ENCODE measurements at places on chromosomes 7 and 10.

- no peak for DNase-seq
These were observed 12.1 kb downstream of the GALNTL5 start for GRCh38 chr7:151968357-151968756.

DNA sequence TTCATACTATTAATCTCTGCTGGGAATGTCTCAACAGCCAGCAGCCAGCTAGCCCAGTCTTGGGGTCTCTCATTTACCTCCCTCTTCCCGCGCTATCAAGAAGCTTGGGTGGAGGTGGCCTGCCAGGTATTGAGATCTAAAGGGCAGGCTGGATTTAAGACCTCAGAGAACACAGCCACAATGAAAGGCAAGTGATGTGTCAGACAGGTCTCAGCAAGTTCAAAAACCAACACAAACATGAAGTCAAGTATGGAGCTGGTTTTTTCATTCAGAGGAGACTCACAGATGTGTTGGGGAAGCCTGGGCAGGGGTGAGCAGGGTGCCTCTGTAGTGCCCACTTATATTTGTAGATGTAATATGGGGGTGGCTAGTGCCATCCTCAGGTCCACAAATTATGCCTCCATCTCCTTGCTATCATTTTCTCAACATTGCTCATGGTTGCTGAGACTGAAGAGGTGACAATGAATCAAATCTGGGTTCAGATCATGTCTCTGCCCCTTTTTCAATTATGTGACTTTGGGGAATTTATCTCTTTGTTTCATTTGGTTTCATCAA, 27.7 kb upstream of the CROT start:
- DNase-seq: no peak

GRCh38 chr10:44384601-44385025, 284 bp downstream of the CXCL12 start:
- no peak for DNase-seq

DNA sequence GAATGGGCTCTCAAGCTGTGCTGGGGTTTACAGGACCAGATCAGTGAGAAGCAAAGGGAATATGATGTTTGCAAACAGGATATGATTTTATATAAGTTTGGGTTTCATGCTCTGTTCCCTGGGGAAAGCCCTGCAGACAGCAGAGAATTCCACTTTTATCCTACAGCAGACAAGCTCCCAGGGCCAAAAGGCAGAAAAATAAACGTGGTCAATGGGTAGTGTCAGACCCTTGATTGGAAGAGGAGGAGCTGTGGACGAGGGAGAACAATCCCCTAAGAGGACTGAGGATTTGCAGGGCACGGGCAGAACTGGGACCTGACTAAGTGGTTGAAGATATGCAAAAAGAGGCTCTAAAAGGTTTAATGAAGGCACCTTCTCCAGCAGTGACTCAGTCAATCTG, 275.3 kb downstream of the HDAC9 start:
- DNase-seq: no peak

- DNase-seq: no peak
These were observed 155.2 kb downstream of the MAGI2 start for GRCh38 chr7:79298145-79298760.

DNA sequence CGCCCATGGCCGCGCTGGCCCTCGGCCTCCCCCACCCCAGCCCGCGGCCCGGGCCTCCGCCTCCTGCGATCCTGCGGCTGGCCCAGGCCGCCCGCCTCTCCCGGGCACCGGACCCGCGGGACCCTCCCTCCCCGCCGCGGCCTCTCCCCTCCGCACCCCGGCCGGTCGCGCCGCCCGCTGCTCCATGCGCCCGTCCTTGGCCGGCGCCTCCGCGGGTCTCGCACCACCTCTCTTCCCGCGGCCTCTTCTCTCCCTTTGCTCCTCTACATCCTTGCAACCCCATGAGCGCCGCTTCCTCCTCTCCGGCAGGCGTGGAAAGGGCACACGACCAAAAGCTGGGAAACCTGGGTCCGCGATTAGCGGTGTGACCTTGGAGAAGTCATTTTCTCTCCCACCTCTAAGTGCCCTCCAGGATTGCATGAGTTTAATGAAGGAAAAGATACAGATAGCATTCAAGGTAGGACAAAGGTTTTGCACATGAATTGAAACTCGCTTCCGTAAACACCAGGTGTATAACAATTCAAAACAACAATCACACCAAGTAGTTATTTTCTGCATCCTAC, 448 bp upstream of the SRPK2 start:
- no peak for DNase-seq

DNA sequence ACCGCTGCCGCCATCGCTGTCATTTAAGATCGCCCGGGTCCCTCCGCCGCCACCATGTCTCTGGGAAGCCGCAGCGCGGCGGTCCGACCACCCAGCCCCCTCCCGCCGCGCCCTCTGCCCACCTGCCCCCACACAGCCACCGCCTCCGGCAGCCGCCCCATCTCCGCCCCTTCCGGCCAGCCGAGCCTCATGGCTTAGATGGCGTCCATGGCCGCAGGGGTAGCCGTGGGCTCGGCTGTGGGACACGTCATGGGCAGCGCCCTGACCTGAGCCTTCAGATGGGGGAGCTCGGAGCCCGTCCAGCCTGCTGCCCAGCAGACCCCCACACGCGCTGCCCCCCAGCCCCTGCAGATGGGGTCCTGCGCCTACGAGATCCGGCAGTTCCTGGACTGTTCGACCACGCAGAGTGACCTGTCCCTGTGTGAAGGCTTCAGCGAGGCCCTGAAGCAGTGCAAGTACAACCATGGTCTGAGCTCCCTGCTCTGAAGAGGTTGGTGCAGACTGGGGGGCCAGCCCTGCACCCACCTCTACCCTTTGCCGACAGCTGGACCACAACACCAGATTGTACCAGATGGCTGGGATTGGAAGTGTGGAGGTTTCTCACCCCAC, 38.0 kb upstream of the TARP start:
- no peak for DNase-seq

- DNase-seq: no peak
These were observed 12.7 kb upstream of the MACC1 start for GRCh38 chr7:20229646-20230500.

DNA sequence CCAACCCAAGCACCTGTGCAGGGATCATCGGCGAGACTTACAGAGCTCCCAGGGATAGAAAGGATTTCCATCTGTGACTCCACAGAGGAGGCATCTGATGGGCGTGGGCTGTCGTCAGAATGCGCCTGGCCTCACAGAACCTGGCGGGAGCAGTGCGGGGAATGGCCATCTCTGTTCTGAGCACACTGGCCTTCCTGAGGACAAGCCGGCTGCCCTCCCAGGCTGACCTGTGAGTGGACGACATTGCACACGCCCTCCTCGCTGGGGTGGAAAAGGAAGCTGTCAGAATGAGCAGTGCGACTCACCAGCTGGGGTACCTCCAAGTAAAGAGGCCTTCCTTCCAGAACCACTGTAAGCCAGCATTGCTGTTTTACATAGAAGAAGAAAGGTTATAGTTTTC, 234.6 kb upstream of the PITRM1 start:
- no peak for DNase-seq

DNA sequence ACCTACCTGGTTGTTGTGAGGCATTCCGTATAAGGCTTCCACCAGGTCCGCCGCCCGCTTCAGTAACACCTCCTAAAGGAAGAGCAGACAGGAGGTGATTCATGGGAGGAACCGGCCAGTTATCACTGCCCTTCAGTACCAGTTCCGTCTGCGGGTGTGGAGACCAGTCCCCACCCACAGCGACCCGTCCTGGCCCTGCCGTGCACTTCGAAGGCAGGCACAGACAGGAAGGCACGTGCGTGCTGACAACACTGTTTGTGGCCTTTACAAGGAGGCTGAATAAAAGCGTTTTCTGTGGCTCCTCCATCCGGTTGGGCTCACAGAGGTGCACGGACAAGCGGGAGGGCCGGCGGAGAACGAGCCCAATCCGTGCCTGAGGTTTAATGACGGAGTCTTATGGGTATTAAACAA, 120.9 kb downstream of the EBF3 start:
- no peak for DNase-seq

GRCh38 chr10:78539247-78539766, 505.6 kb downstream of the RPS24 start:
- no peak for DNase-seq

DNA sequence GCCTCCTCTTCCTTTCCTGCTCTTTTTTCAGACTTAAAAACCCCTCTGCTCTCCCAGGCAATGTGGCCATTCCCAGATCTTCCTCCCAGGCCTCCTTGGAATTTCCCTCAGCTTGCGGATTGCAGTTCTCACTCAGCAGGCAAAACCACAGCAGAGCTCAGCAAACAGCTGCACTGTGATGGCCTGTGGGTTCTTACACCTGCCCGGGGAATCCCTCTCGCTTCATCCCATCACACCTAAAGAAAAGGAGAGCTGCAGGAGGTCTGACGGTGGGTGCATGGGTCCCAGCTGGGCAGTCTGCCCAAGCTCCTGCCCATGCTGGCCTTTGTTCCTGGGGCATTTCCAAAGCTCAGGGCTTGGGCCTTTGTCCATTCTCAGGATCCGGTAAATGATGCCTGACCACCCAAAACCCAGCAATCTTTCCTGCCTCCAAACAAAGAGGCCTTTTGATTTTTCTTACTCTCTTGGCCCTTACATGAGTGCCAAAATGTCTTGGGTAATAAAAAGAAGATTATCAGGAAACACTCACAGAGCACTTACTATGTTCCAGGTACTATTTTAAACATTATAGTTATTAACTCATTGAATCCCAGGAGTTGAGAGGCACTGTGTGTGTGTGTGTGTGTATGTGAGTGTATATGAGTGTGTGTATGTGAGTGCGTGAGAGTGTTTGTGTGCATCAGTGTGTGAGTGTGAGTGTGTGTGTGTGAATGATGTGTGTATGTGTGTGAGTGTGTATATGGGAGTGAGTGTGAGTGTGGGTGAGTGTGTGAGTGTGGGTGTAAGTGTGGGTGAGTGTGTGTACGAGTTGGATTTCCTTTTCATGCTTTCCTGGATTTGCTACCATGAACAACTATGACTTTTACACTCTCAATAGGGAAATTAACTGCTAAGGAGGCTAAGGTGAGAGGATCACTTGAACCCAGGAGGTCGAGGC, 64.5 kb upstream of the PODXL start:
- DNase-seq: no peak

GRCh38 chr7:46220066-46220630, 299.1 kb upstream of the IGFBP3 start:
- no peak for DNase-seq

DNA sequence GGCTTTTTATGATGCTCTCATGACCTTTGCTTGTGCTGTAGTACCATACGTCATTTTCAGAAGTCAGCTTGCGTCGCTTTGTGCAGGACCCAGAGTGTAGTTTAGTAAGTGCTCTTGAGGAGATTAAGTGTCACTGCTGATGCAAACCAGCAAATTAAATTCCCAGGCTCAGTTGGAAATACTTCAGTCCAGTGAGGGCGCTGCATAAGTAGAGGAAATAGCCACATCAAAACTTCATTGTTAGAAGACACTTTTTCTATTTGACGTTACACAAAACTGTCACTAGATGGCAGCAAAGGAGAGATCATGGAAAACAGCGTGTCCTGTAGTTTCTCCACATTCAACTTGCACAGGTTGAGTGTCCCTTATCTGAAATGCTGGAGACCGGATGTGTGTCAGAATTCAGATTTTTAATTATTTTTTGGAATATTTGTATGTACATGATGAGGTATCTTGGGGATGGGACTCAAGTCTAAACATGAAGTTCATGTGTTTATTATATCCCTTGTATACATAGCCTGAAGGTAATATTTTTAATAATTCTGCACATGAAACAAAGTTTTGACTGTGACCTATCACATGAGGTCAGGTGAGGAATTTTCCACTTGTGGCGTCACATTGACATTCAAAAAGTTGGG, 7.9 kb downstream of the ZNF22 start:
- DNase-seq: no peak

DNA sequence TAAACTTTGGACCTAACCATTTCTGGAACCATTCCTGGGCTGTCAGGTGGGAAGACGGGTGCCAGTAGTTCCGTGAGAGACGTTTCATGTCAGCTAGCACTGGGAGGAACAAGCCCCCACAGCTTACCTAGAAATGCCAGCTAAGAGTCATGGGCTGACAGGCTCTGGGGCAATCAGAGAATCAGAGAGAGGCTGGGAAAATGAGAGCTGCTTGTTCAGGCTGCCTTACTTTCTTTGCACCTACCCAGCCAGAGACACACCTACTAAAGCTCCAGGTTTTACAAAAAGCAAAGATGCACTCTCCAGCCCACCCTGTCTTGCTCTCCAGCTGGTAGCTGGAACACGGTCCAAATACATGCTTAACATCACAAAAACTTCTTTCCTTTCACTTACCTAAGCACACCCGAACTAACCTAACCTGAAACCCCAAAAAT, 688 bp downstream of the PTN start:
- no peak for DNase-seq

DNA sequence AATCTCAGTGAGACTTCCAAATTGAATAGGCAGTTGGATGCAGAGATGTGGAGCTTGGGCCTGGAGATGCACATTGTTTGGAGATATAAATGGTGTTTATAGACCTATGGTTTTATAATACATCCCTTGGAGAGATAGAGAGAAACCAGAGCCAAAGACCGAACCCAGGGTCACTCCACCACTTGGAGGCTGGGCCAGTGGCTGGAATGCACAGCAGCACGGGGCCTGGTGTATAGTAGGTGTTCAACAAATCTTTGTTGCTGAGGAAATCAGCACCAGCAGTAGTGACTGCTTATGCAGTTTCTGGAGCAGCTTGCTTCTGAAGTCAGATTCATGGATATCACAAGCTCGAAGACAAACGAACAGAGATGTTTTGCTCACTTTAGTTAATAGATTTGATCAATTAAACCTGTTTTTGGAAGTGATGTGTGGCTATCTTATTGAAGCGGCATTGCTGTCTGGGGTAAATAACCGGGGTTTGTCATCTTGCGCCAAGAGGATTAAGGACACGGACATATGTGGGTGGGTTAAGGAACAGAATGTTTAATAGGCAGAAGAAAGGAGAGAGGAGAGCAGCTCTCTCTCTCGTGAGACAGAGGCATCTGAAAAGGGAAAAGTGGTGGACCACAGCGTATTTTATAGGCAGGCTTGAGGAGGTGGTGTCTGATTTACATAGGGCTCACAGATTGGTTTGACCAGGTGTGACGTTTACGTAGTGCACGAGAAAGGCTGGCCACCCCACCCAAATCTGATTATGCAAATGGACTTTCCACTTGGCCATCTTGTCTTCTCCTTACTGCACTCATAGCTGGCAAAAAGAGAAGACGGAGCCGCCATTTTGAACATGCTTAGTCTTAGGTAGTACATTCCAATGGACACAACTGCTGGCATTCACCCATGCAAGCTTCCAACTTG, 11.1 kb downstream of the RBP4 start:
- DNase-seq: no peak

GRCh38 chr10:405648-406047, 270.4 kb downstream of the ZMYND11 start:
- DNase-seq: no peak

DNA sequence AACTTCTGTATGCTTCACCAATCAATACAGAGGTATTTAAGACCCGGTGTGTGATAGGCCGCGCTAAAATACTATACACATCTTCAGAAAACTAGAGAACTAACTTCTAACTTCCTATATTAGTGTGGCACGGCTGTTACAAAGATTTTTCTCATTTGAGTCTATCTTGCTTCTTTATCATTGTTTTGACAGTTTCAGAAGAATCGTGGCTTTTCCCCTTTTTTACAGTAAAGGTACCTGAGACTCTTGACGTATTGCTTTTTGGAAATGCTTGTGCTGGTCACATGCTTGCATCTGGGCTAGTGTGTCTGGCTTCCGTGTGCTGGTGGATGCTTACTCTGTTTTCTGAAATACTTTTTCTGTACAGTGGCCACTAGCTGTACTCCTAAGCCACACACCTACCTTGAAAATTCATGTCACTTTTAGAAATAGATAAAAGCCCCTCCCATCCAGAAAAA, 12.7 kb downstream of the IKZF1 start:
- no peak for DNase-seq
